ENCODE measurements at places on chromosomes 4 and X. TPM values are rescaled to one million over a fixed set of nuclear protein-coding genes. Genes with fewer than 3 reads are reported as not detected.

GASK1B gene
- 46.4 TPM for polyA plus RNA-seq

MAGEA9B gene
- not detected for polyA plus RNA-seq

CCKAR gene
- polyA plus RNA-seq: not detected

ERVMER34-1 gene
- polyA plus RNA-seq: 0.38 TPM

FAM114A1 gene
- polyA plus RNA-seq: 50.2 TPM

ADGRG4 gene
- polyA plus RNA-seq: not detected

TBC1D1 gene
- polyA plus RNA-seq: 53.7 TPM

DOK7 gene
- polyA plus RNA-seq: 18.4 TPM

PNMA6F gene
- not detected for polyA plus RNA-seq

CASK gene
- 21.8 TPM for polyA plus RNA-seq

NPY2R gene
- 0.08 TPM for polyA plus RNA-seq

FMR1NB gene
- polyA plus RNA-seq: not detected

PNMA5 gene
- not detected for polyA plus RNA-seq

HELT gene
- not detected for polyA plus RNA-seq

SMR3B gene
- not detected for polyA plus RNA-seq

TLR2 gene
- polyA plus RNA-seq: 2.2 TPM

UGT2B17 gene
- not detected for polyA plus RNA-seq

RPL34 gene
- polyA plus RNA-seq: 1,928 TPM

PRDM8 gene
- 10.6 TPM for polyA plus RNA-seq

PPBP gene
- 2.8 TPM for polyA plus RNA-seq

GYG2 gene
- 2.9 TPM for polyA plus RNA-seq

GAK gene
- polyA plus RNA-seq: 34.6 TPM

YY2 gene
- polyA plus RNA-seq: 1.2 TPM

OPHN1 gene
- polyA plus RNA-seq: 16.3 TPM

MCF2 gene
- polyA plus RNA-seq: 0.18 TPM

HTRA3 gene
- 47.5 TPM for polyA plus RNA-seq

CHST7 gene
- 4.0 TPM for polyA plus RNA-seq

NPNT gene
- polyA plus RNA-seq: 151 TPM

RASSF6 gene
- not detected for polyA plus RNA-seq

TCEAL6 gene
- not detected for polyA plus RNA-seq

SLC34A2 gene
- polyA plus RNA-seq: 0.05 TPM

PAGE1 gene
- not detected for polyA plus RNA-seq

USP26 gene
- not detected for polyA plus RNA-seq

ADAMTS3 gene
- polyA plus RNA-seq: 2.0 TPM

MAGEB1 gene
- not detected for polyA plus RNA-seq

KIT gene
- polyA plus RNA-seq: 8.4 TPM

BDH2 gene
- 38.0 TPM for polyA plus RNA-seq

NEIL3 gene
- 2.4 TPM for polyA plus RNA-seq

TRPC3 gene
- polyA plus RNA-seq: 0.62 TPM

CCDC149 gene
- 9.7 TPM for polyA plus RNA-seq

IRS4 gene
- polyA plus RNA-seq: not detected

XAGE2 gene
- not detected for polyA plus RNA-seq

LPAR4 gene
- 43.1 TPM for polyA plus RNA-seq

CCDC110 gene
- polyA plus RNA-seq: 1.4 TPM

DMRTC1B gene
- polyA plus RNA-seq: 0.34 TPM

SSX2 gene
- polyA plus RNA-seq: not detected

MAGEC2 gene
- polyA plus RNA-seq: not detected

GTPBP6 gene
- 46.9 TPM for polyA plus RNA-seq

NOCT gene
- 3.7 TPM for polyA plus RNA-seq

BRS3 gene
- not detected for polyA plus RNA-seq

All from forelimb muscle (tissue), 1 donor.